ENCODE measurements at places on chromosomes 3 and 15. TPM values are rescaled to one million over a fixed set of nuclear protein-coding genes. Genes with fewer than 3 reads are reported as not detected.

DNA sequence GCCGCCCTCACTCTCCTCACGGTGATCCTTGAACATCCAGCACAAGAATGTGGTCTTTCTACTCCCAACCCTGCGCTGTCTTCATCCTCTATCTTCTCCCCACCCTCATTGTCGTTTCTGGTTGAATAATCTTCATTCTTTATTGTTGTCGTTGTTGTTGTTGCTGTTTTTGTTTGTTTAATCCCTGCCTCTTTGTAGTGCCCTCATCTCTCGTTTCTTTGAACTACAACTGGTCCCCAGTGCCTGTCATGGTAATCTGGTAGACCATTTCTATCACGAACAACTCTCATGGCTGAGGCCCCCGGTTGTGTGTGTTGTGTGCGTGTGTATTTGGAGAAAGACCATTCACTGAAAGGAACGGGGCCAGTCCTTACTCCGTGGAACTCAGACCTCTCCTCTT is 1.3 kb upstream of the MYO5A start:
- no peak overlapping the region for H3K27ac ChIP-seq
- peaks cover 3% of the 10 kb centered on the region for H3K4me1 ChIP-seq
- peak overlapping the region; percentile 69 for H3K4me3 ChIP-seq
- DNase-seq: no peak

GRCh38 chr15:43314171-43314570 is 16.2 kb downstream of the LCMT2 start:
- H3K27ac ChIP-seq: no peak overlapping the region
- no peaks in the 10 kb centered on the region for H3K27me3 ChIP-seq
- H3K4me3 ChIP-seq: no peak overlapping the region
- DNase-seq: no peak
- no peaks in the 10 kb centered on the region for H3K4me1 ChIP-seq
- H3K36me3 ChIP-seq: no peaks in the 10 kb centered on the region

DNA sequence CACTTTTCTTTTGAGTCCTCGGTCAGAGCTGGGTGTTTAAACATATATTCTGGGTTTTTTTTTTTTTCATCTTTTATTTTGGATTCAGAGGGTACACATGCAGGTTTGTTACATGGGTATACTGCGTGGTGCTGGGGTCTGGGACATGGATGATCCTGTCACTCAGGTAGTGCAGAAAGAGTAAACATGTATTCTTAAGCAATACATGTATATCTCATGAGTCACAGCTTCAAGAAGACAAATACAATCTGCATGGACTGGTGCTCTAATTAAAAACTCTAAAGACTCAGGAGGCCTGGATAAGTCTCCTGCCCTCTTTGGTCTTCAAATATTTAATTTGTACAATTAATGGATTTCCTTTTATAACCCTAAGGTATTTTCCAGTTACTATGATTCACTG is 50.6 kb upstream of the PHLDB2 start:
- H3K27me3 ChIP-seq: no peaks in the 10 kb centered on the region
- H3K27ac ChIP-seq: no peak overlapping the region
- no peaks in the 10 kb centered on the region for H3K4me1 ChIP-seq
- H3K36me3 ChIP-seq: no peaks in the 10 kb centered on the region
- no peak for DNase-seq
- no peak overlapping the region for H3K4me3 ChIP-seq

DNA sequence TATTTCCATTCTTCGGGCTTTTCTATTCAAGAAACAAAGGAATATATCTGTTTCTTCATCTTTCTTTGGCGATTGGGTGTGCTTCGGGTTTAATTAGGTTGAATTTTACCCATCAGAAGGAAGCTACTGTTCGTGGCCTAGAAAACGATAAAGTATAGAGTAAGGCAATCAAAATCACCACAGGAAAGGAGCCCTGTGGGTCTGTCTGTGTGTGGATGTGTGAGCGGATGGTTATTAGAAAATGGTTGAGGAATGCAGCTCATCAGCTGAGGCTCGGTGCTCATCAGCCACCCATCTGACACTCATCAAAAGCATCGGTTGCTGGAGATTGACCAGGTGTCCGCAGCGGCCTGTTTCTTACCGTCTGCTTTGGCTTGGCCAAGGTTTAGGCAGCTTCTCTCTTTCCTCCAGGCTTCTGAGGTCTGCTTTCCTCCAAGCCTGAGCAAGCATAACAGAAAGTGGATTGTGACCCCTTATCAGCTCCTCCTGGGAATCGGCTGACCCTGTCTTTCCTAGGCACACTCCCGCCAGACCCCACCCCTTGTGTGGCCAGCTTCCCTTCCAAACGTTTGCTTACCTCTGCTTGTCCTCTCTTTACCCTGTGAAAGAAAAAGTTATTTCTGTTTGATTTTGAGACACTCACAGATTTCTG is 17.6 kb upstream of the ISLR start:
- no peak overlapping the region for H3K4me3 ChIP-seq
- H3K27ac ChIP-seq: no peak overlapping the region
- no peaks in the 10 kb centered on the region for H3K36me3 ChIP-seq
- H3K27me3 ChIP-seq: no peaks in the 10 kb centered on the region
- H3K4me1 ChIP-seq: no peaks in the 10 kb centered on the region

DNA sequence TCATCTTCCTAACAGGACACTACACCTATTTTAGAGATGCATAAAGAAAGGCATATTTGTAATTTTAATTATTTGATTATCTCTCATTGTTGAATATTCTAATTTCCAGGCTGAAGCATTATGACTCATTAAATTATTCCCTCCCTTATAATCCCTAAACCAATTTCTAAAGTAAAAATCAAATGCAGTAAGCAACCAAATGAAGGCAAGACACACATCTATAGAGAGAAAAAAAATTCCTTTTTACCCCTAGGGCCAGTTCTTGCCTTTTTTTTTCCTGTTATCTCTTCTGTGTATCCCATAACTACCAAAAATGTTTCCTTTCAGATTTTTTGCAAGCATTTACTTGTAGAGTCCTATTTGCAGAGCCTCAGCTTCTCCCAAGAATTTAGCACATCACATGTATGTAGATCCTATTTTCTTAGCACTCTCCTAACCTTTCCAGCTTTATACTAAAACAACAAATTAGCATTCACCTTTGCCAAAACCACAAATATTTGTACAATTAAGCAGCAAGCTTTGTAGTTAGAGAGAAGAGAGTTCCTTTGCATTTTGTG is 177.9 kb downstream of the SATB1 start:
- no peaks in the 10 kb centered on the region for H3K27me3 ChIP-seq
- no peaks in the 10 kb centered on the region for H3K4me1 ChIP-seq
- no peak for DNase-seq
- no peak overlapping the region for H3K27ac ChIP-seq

DNA sequence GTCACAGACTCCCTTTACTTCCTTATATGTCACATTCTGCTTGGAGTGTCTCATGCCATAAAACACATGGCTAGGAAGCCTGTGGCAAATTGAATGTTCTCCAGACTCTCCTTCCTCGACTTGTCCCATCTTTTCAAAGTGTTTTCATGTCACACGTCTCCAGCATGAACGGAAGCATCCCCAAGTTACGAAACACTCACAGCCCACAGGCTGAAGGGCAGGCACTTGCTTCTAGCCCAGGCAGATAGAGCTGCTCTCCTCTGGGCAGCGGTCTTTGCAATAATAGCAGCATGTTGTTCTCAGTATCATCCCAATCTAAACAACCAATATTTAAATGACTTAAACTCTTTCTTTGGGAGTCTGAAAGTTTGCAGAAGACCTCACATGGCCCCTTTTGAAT is 85.3 kb upstream of the ADAMTS9 start:
- H3K4me3 ChIP-seq: no peak overlapping the region
- no peaks in the 10 kb centered on the region for H3K4me1 ChIP-seq
- no peaks in the 10 kb centered on the region for H3K27me3 ChIP-seq
- no peaks in the 10 kb centered on the region for H3K36me3 ChIP-seq
- H3K27ac ChIP-seq: no peak overlapping the region

The NUTM1 gene
- not detected for total RNA-seq
